ENCODE measurements at places on chromosomes 1 and 21.

GRCh38 chr1:204904228-204904810, 33.7 kb downstream of the NFASC start:
- DNase-seq = no peak

DNA sequence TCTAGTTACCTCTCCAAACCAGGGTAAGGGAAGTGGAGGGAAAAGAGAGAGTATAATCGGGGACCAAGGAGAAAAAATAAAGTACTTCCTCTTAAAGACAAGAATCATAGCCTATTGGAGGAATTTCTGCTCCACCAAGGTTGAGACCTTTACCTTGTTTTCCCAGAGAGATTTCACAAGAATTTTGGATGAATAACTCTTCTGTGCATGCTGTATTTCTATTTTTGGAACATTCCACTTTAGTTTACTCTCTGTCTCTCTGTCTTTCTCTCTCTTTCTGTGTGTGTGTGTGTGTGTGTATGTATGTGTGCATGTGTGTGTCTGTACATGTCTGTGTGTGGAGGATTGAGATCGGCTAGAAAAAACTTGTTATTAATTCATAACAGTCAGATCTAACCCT, 318.4 kb upstream of the RGS18 start:
- no peak for DNase-seq

- no peak for DNase-seq
Observed at GRCh38 chr1:56645677-56646305, 677 bp downstream of the PRKAA2 start.

GRCh38 chr1:67001682-67002425, 52.1 kb downstream of the SLC35D1 start:
- no peak for DNase-seq

DNA sequence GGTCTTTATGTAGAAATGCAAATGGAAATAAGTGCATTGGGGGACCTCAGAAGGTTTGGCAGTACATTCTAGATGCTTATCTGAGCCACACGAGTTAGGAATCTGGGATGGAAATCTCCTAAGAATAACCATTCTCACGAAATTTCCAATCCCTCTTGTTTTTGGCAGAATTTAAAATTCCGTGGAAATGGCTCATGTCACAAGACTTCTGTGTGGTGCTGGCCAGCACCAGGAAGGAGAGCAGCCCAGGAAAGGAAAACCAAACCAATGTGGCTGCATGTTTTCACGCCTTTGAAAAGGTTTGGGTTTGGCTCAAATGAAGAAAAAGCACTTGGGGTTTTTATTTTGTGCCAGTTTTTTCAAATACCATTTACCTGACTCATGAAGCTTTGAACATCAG, 80.1 kb upstream of the KCNK2 start:
- no peak for DNase-seq

GRCh38 chr1:239619190-239619589, 232.8 kb downstream of the CHRM3 start:
- DNase-seq = no peak

DNA sequence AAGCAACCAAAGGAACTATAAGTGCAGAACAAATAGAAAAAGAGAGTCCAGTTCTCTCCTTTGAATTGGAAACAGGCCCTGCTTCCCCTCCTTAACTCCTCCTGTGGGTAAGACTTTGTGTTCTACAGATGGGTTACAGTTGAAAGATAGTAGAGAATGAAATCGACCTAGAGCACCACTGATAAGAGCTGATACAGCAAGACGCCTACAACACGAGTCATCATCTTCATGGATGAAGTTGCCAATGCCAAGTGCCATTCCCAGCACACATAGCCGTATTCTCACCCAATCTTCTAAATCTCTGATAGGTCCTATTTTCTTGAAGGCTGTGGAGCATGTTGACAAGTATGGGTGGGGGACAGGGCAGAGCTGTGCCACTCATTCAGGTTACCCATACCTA, 99.8 kb upstream of the CAMK1G start:
- DNase-seq = no peak

- DNase-seq = no peak
Observed at GRCh38 chr1:89754518-89754917, 66.3 kb upstream of the LRRC8D start.

DNA sequence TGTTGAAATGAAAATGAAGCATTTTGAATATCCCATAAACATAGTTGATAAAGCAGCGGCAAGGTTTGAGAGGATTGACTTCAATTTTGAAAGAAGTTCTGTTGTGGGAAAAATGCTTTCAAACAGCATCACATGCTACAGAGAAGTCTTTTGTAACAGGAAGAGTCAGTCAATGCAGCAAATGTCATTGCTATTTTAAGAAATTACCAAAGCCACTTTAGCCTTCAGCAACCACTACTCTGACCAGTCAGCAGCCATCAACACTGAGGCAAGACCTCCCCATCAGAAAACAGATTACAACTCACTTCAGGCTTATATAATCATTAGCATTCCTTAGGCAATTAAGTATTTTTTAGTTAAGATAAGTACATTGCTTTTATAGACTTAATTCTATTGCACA, 33.8 kb upstream of the FCRL3 start:
- DNase-seq = no peak

- no peak for DNase-seq
Observed at GRCh38 chr1:159510229-159510541, 25.6 kb downstream of the OR10J5 start.

DNA sequence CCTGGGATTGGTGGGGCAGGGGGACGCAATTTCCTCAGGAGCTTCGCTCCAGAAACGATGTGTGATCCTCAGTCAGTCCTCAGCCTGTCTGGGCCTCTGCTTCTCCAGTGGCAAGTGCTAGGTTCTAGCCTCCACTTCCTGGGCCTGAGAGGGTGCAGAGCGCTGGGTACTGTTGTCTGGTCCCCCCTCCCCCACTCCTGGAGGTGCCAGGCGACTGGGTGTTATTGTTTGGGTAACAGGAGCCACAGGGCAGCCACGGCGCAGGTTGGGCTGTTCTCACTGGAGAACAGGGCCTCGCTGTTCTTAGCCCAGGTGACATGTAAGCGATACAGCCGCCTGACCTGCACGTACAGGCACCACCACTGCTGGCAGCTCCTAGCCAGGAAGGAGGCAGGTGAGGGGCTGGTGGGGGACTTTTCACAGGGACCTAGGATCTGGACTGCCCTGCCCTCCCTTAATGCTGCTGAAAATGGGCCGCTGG, 2.1 kb downstream of the RPS6KA1 start:
- DNase-seq = no peak

DNA sequence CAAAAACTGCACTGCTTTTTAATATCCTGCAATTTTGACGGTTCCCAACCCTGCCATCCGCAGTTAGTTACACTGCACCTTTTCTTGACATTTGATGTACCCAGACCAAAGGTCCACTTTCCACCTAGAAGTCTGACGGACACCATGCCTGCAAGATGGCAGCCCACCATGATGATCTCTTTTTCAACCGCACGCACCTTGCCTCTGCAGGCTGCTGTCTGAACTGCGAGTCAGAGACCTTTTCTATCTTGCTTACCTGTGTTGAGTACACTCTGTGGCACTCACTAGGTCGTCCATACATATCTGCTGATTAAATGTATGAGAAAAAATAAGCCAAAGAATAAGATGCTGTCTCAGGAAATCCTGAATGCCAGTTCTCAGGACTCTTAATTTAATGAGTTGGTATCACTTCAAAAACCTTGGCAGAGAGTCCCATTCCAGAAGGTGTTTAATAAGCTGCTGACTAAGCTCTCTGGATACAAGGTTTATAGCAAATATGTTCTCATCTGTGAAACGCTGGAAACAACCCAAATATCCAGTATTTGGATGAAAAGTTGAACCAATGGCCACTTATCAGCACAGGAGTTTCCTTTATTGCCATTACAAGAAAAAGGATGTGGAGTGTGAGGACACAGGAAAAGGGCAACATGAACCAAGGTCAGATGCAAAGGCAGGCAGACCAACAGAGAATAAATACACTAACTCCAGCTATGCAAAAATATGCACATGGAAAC, 37.9 kb downstream of the GNG12 start:
- DNase-seq = no peak

GRCh38 chr1:181296180-181296579, 187.1 kb upstream of the CACNA1E start:
- DNase-seq = no peak

All from stimulated activated CD8-positive, alpha-beta memory T cell treated with anti-CD3 and anti-CD28 coated beads, Interleukin-4, amount 100 ng/mL, for 1 hour (primary cell).